Fibroblast of skin of right biceps (primary cell): ENCODE measurements at places on chromosomes 7 and 10.
A peak's percentile ranks its signal among the peaks of the same experiment; 100 is the strongest.

DNA sequence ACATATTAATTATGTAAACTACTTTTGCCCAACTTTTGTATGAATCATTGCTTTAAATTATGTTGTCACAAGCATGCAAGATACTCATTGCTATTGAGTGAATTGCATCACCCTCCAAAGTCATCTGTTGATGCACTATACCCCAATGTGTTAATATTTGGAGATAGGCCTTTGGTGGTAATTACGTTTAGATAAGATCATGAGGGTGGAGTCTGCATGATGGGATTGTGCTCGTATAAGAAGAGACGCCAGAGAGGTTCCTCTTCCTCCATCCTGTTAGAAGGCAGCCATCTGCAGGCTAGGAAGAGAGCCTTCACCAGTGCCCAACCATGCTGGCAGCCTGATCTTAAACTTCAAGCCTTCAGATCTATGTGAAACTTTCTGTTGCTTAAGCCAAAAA is 95.3 kb upstream of the MAGI2 start:
- peak; percentile 9 for DNase-seq

DNA sequence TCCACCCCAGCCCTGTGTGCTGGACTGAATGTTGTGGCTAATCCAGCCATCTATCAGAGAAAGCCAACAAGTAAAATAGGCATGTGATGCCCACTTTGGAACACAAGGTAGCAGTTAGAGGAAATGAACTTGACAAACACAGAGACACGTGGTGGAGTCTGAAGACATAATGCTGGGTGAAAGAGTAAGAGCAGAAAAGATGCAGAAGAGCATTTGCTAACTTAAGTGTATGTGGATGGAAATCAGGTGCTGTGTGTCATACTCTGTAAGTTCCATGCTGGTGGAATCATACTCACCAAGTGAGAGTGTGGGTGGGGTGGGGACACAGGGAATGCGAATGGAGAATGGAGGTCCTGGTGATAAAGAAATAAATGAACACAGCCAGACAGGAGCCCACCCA is 22.8 kb downstream of the WDFY4 start:
- no peak for DNase-seq

DNA sequence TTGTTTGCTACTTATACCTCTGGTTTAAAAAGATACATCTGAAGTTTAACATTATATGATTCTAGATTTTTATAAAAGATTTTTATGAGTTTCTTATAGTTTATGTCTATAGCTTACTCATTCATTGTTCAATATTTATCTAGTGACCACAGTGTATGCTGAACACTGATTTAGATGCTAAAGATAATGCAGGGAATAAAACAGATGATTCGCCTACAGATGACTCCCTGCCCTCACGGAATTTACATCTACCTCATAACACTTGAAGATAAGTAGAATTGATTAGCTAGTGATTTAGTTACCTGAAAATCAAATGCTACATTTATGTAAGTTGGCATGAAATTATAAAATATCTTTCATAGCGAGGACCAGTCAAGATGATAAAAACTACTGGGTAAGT is 105.8 kb downstream of the HIPK2 start:
- DNase-seq, result peak; percentile 36

DNA sequence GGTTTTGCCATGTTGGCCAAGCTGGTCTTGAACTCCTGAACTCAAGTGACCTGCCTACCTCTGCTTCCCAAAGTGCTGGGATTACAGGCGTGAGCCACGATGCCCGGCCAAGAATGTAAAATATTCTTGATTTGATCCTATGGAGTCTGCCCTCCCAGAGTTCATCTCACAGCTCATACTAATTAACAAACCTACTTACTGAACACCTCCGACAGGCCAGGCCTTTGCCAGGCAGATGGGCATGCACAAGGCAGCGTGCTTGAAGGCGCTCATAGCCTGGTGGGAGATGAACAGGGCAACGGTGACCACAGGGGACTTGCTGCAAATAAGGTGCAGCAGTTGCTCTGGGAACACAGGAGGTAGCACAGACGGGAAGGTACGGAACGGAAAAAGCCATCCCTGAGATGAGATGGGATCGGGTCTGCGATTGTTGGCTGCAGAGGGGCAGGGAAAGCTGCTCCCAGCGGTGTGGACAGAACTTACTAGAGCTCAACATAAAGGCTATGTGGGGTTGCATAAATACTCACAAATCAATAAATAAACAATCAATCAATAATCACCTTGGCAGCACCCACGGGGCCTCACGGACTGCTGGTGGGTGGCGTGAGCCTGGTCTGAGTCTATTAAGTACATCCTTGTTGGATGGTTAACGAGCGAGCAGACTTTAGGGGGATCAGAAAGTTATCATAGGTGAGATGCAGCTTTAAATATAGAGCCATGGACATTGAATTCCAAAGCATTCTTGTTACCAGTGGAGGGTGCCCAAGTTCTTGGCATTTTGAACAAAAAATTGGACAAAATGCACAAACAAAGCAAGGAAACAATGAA is 4.7 kb downstream of the ACBD7 start:
- no peak for DNase-seq

DNA sequence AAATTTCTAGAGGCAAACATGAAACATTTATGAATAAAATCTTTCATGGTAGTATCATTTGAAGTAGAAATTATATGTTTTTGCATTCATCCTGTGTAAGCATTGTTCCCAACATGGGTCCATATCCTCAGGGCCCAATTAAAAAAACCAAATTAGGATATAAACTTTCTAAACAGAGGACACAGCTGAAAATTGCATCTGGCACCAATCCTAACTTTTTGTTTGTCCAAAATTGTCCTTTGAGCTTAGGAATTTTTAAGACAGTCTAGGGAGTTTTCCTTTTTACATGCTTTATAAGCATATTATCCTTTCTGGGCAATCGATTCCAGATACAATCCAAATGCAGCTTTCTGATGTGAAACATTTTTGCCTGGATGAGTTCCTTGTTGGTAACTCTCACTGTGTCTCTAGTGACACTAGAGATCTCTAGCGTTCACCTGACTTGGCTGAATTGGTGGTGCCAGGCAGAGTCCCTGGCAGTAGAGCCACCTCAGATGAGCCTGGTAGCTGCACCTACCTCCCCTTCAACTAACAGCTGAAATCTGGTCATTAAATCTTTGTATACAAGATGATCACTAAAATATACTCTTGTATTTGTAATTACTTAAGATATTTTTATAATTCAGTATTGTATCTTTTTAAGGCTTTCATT is 137.6 kb upstream of the SAMD8 start:
- DNase-seq, result no peak

DNA sequence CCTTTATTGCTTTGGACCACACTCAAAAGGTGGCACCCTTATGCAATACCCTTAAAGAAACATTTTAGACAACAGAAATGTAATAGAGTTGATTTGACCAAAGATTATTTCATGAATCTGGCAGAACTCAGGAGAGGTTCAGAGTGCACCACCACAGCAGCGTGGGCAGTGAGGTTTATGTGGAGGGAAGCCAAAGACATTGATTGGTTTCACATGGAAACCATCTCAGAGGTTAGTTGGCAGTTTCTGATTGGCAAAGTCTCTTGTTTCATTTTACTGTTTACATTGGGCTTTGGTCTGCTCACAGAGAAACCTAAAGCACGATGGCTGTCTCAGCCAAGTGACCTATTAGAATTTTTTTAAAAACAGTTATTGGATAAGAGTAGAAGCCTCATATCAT is 101.3 kb downstream of the SDHAF3 start:
- no peak for DNase-seq

GRCh38 chr7:3657206-3657605 is 356.2 kb downstream of the SDK1 start:
- DNase-seq, result no peak

DNA sequence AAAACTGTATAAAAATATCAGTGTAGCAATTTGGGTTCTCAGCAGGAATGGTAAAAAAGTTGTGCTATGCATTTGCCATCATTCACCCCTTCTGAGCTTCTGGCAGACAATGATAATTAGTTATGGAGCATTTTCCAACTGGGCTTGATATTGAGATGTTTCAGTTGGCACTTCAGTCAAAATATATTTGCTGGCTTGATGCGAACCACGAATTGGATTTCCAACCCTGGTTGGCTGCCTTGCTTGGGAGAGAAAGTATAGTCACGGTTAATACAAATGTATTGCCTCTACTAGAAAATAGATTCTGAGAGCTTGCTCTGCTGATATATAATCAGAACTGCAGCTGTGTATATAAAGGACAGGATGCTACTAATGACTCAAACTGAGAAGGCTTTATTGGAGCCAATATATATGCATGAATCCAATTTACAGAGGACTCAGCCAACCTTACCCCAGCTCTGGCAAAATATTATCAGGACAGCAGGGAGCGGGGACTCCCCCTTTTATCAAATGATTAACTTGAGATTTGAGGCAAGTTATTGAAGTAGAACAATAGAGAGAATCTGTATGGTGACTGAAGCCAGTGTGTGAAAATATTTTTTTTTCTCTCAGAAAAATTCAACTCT is 219.8 kb upstream of the SMIM30 start:
- no peak for DNase-seq

- DNase-seq, result no peak
Observed at GRCh38 chr7:11524476-11525397, 307.3 kb downstream of the THSD7A start.

DNA sequence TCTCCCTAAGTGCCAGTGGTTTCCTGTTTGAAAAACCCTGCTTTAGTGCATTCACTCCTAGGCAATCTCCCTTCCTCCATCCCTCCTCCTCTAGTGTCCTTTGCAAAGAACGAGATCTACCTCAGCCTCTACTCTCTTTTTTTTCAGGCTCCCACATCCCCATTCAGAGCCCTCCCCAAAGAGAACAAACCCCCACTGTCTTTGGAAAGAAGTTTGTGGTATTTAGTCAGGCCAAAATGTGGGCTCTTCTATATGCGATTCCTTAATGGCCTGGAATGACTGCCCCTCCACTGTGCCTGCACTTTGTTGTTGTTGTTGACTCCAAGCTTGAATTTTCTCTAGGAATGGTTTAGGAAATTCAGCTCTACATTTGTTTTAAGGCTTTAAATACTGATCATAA is 36.3 kb downstream of the PALS2 start:
- DNase-seq, result no peak

- DNase-seq, result no peak
Observed at GRCh38 chr7:122970740-122971725, 24.5 kb downstream of the TAS2R16 start.

DNA sequence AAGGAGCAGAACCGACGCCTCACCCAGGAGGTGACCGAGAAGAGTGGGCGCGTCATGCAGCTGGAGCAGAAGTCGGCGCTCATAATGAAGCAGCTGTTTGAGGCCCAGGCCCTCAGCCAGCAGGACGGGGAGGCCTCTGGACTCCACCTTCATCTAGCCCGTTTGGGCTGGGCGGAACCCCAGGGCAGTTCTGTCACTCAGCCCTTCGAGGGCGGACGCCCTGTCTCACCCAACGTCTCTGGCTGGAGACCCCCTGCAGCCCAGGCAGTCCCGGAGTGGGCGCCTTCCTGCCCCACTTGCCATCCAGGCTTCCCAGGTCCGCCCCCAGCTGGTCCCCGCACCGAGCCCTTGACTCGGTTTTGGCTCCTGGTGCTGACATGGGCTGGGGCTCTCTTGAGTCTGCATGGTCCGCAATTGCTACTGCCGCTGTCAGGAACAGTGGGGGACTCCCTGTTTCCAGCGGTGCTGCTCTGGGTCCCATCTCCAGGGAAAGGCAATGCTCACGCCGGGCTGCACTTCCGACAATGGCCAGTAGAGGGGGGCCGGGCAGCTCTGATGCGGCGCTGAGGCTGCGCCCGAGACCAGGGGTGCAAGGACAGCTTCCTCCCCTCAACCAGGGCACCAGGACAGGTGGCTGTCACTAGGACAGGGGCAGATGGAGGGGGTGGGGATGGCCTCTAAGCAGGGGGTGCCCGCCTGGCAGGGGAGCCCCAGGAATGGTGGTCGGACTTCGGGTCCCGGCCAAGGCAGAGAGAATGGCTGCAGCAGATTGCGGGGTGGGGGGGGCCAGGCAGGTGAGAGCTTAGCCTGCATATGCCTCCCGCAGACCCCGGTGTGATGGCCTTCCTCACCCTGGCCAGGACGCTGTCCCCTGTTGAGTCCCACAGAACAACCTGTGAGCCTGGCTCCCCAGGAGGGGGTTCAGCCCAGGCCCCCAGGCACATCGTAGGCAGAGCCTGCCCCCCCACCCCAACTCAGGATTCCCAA is 71.2 kb upstream of the KCTD7 start:
- peak; percentile 39 for DNase-seq

GRCh38 chr7:1940863-1941262 is 270.8 kb downstream of the ELFN1 start:
- no peak for DNase-seq

GRCh38 chr10:44333511-44333910 is 51.4 kb downstream of the CXCL12 start:
- DNase-seq, result no peak

DNA sequence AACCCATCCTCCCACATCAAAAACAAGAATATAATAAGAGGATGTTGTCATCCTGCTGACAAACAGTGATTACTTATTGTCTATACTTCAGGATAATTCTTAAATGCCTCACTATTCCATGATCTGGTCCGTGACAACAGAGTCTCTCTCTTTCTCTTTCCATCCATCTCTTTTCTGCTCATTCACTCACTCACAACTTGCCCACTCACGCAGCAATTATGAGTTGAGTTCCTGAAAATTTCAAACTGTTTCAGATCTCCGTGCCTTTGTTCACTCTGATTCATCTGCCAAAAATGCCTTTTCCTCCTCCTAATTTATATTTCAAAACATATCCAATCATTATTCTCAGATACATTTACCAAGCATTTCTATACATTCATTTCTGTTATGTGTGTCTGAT is 1.4 kb downstream of the OR6B1 start:
- no peak for DNase-seq

- DNase-seq, result peak; percentile 77
Observed at GRCh38 chr10:83012866-83013265, 1126.4 kb upstream of the GHITM start.

DNA sequence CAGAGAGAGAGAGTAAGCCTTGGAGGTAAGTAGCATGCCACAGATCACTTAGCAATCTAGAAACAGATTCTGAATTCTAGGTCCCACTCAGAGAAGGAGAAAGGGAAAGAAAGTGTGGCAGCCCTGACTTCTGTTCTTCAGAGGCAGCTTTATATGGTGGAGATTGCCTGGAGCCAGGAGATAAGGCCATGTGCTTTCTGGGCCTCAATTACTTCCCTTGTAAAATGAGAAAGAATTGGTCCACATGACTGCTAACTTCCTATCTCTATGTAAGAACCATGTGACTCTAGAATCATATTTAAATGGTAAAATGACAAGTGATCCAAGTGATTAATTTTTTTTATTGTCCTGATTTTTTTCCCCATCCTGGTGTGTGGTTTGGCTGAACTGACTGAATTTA is 64.1 kb downstream of the HHEX start:
- no peak for DNase-seq
